Cerebellar cortex (tissue), 1 donor: ENCODE measurements at places on chromosomes 6 and 20.
A peak's percentile ranks its signal among the peaks of the same experiment; 100 is the strongest.

DNA sequence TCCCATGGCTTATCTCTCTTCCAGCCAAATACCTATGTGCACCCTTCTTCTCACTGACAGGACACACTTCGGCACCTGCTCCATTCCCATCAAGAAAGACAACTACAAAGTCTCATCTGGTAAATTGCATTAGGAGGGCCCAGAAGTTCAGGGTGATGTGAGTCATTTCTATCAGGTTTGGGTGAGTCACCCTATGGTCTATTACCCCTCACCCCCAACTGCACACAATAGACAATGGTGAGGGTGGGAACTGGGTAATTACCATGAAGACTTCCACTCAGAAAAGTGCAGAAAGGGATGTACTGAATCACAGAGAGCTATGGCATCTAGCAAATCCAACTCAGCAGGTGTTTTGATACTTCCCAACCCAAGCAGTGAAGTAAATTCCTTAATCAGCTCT, 54.8 kb downstream of the OPN5 start:
- DNase-seq: no peak

DNA sequence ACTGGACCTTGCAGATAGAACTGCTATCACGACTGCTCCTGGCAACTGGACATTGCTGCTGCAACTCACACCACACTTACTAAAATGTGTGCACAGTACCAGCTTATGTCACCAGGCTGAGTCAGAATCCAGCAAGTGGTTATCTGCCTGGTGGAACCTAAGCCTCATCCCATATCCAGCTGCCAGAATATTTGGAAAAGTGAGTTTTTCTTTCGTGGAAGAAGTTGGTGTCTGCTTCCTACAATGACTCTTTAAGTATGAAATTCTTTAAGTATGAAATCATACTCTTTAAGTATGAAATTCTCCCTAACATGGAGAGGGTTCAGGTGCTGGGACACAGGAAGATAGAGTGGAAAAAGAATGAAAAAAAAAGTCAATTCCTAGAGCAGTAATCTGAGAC, 16.4 kb upstream of the POLR1H start:
- DNase-seq: no peak

- no peak for DNase-seq
These were observed 63.3 kb upstream of the ZNF133 start for GRCh38 chr20:18224968-18225568.

GRCh38 chr6:104711371-104711770, 148.3 kb downstream of the HACE1 start:
- peak; percentile 54 for DNase-seq

DNA sequence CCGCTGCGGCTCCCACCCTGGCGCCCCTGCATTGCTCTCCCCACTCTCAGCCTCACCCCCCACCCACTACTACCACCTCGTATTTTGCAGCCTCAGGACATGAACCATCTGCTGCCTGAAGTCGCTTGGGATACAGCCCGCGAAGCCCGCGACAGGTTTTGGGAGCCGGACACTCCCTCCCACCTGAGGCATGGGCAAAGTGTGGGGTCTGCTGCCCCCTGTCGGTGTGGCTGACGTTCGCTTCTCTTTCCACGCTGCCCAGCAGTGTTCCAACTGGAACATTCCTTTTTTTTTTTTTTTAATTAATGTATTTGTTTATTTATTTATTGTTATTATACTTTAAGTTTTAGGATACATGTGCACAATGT, 15.3 kb upstream of the LPA start:
- no peak for DNase-seq

DNA sequence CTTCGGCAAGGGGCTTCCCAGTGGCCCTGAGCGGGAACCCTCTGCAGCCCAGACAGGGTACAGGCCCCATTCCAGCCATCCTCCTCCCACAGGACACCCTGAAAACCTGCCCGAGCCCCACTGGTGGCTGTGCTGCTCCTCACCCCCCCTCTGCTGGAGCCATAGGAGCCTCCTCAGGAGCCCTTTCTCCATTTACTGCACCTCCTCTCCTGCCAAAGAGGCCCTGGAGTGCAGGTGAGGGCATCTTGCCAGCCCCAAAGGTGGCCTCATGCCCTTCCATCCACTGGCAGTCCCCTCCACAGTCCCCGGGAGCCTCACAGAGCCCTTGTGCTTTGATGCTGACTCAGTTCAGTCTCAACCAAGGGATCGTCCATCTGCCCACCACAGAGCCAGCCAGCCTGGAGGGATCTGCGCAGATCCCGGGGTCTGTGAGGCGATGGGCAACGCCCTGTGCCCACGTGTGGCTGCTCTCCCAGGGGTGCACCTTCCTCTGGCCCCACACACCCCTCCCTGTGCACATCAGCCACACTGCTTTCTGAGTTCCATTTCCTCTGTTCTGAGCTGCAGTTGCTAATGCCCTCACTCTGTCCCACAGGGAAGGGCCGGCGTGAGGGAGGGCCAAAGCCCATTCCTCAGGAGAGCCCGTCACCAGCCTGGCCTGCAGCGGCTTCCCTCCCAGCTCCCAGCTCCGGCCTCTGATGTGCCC, 228.5 kb downstream of the DLL1 start:
- DNase-seq: no peak

DNA sequence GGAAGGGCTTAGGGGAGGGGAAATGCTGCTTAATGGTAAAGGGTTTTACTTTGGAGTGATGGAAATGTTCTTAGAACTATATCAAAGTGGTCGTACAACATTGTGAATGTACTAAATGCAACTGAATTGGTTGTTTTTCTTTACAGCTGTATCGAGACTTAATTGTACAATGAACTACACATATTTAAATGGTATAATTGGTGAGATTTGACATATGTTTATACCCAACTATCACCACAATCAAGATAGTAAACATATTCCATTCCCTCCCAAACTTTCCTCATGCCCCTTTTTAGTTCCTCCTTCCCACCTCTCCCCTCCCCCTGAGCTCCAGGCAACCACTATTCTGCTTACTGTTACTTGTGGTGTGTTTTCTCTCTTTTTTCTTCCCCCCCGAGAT, 44.0 kb downstream of the SCAND1 start:
- DNase-seq: no peak

DNA sequence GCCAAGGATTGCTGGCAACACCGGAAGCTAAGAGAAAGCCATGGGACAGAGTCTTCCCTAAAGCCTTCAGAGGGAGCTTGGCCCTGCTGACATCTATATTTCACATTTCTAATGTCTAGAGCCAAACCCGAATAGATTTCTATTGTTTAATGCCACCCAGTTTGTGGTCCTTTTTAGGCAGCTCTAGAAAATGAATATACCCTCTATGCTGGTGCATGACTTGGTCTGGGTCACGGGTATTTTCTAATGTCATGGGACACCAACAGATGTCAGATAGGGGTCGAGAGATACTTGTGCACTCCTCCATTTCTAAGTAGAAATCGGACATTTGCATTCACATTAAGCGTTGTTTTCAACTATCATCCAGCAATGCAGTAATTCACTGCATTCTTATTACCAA, 37.0 kb upstream of the SOX4 start:
- DNase-seq: no peak
